Trophoblast cell (in vitro differentiated cells and primary cell): ENCODE measurements at places on chromosomes 11 and 22.
A peak's percentile ranks its signal among the peaks of the same experiment; 100 is the strongest.

- peak; percentile 9 for DNase-seq
These were observed 16.9 kb downstream of the TSPAN4 start for GRCh38 chr11:859394-860131.

GRCh38 chr22:24422102-24422665 is 5.2 kb upstream of the ADORA2A start:
- DNase-seq = no peak

GRCh38 chr11:87926250-87926970 is 248.8 kb downstream of the RAB38 start:
- no peak for DNase-seq

GRCh38 chr22:31800065-31800464 is 46.2 kb downstream of the DEPDC5 start:
- DNase-seq = peak; percentile 96

GRCh38 chr11:13261591-13262061 is 16.0 kb upstream of the BMAL1 start:
- no peak for DNase-seq

DNA sequence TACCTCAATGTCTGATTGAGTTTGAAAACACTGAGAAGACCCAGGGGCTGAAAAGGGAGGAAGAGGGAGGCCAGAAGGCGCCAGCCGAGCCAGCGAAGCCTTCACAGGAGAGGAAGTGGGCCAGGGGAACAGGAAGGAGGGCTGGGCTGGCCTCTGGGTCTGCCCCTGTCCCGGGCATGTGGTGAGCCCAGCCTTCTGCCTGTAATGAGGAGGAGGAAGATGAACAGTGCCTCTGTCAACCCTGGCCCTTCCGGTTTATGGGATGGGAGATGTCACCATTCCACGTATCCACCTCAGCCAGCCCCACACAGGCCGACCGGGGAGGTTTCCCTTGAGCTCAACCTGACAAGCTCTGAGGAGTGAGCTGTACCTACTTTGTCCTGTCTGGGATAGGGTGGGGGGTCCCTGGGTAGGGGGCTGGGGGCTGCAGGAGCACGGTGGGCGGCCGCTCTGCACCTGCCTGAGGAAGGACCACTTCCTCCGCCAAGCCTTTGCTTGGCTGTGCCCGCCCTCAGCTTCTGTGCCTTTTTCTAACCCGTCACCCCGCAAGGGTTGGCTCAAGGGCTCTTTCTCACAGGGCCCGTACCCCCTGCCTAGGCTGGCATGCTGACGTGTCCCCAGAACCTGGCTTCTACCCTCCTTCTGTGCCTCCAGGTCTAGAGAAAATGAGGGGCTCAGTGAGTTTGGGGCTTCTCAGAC is 2.0 kb downstream of the PARVG start:
- DNase-seq = no peak

GRCh38 chr11:44445500-44446365 is 119.7 kb upstream of the CD82 start:
- DNase-seq = no peak

- DNase-seq = peak; percentile 46
These were observed 381.7 kb downstream of the TENM4 start for GRCh38 chr11:79059141-79059540.

- no peak for DNase-seq
These were observed 32.6 kb upstream of the TOLLIP start for GRCh38 chr11:1341928-1342524.

- no peak for DNase-seq
These were observed 2.5 kb downstream of the KCNJ4 start for GRCh38 chr22:38452373-38453065.

DNA sequence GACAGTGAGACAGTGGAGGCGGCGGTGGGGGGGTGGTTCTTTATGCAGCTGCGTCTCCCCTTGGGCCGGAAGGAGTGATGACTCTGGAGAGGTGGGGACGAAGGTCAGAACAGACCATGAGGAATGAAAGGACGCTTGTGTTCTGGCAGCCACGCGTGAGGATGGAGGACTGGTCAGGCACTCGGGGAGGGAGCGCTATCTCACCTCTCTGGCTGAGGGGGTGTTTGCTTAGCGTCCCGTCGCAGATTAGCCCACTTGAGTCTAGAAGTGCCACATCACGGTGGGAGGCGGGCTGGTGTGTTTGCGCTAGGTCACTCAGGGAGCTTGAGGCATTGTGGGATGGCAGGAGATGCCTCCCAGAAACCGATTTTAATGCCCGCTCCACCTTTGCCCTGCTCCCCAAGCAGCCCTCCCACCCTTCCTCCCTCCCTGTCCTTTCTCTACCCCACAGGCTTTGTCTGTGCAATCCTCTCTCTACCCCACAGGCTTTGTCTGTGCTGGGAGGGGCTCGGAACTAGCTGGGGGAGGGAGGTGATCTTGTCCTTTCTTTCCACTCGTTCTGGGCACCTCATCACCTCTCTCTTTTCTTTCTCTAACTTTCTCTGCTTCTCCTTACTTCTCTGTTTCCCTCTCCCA is 97.8 kb downstream of the PKNOX2 start:
- DNase-seq = no peak

DNA sequence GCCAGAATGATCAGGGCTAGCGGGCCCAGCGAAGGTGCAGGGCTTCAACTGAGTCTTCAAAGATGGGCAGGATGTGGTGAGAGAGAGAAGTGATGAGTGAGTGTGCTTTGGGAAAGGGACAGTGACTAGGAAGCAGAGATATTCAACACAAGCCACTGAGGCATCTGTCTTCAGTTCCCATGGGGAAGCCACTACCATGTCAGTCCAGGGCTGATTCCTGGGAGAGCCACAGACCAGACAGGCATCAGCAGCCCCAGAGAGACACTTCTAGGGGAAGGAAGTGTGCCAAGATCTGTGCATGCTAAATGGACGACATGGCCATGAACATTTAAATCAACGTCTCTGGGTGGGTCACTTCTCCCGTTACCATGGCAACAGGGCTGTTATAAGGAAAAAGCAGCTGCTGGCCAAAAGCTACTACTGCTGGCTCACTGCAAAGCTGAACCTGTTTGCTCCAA is 28.5 kb downstream of the P4HA3 start:
- DNase-seq = no peak

DNA sequence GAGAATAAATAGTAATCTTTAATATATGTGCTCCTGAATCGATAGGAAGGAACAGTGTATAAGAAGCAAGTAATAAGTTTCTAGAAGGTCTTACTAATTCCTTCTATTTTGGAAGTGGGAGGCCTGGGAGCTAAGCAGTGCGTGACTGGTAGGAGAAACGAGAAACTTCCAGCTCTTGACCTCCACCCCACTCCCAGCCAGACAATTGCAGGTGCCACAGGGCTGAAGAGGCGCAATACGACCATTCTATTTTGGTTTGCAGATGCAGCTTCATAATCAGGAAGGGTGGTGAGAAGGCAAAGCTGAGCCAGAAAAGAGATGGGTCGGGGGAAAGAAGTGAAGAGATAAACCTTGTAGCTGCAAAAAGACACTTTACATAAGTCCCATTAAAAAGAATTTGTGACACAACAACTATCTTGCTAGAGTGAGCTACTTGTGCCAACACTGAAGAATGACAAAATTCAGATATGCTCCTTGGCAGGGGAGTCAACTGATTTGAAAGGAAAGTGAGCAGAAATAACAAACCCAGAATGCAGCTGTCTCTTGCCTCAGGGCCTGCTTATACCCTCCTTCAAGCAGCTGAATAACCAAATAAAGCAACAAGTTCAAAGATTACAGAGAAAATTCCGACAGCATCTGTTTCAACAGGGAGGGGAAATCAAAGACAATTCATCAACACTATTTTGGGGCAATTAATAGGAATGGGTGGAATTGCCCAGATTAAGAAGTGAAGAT is 35.1 kb downstream of the GRIA4 start:
- DNase-seq = no peak

DNA sequence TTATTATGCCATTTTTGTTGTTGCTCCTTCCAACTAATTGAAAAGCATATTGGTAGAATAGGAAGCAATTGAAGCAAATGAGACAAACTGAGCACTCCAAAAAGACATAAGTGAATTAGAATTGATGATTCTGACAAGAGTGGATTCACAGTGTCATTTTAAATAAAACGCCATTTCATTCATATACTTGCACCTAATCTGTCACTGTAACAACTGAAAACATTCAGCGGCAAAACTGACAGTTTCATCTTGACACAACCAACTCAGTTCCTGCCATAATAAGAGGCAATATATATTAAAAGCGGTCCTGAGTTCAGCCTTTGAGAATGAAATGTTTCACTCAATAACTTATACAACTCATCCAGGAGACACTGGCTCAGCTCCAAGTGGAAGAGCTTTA is 306.8 kb downstream of the CNTN5 start:
- no peak for DNase-seq

DNA sequence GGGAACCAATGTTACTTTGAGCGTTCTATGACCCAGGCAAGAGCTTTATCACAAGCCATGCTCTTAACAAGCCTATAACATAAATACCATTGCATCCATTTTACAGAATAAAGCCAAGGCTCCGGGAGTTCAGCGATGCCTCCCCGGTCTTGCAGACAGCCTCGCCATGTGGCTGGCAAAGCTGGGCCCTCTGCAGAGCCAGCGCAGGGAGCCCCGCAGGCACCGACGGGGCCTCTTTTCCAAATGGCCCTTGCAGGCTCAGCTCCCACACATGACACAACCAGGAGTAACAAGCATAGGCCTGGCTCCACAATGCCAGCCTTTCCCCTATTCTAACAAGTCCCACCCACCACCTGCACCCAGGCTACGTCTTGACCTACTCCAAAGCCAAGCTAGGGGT is 72.2 kb upstream of the TSPAN18 start:
- no peak for DNase-seq

DNA sequence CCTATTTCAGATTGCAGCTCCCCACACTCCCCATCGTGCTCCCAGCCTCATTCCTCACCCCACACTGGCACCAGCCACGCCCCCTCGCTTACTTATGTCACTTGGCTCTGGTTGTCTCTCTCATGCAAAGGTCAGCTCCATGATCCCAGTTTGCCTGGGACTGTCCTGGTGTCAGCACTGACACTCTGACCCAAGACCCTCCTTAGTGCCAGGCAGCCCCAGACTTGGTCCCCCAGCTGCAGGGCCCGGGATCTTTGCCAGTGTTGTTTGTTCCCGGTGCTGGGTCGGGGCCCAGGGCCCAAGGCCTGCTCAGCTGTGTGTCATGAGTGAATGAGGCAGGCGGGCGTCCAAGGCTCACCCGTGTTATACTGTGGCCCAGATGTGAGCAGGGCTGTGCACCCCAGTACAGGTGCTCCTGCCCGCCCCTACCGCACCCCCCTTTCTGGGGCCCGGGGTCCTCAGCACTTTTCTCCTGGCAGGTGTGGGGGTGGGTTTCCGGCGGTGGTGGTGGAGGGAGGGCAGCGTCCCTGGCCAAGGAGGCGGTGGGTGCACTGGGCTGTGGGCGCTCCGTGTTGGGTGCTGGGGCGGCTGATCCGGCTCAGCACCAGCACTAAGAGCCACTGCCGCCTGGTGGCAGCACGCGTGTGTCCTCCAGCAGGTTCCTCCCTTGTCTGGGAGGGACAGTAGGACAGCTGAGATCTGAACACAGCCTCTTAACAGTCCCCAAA is 19.5 kb downstream of the IL17REL start:
- DNase-seq = peak; percentile 26

DNA sequence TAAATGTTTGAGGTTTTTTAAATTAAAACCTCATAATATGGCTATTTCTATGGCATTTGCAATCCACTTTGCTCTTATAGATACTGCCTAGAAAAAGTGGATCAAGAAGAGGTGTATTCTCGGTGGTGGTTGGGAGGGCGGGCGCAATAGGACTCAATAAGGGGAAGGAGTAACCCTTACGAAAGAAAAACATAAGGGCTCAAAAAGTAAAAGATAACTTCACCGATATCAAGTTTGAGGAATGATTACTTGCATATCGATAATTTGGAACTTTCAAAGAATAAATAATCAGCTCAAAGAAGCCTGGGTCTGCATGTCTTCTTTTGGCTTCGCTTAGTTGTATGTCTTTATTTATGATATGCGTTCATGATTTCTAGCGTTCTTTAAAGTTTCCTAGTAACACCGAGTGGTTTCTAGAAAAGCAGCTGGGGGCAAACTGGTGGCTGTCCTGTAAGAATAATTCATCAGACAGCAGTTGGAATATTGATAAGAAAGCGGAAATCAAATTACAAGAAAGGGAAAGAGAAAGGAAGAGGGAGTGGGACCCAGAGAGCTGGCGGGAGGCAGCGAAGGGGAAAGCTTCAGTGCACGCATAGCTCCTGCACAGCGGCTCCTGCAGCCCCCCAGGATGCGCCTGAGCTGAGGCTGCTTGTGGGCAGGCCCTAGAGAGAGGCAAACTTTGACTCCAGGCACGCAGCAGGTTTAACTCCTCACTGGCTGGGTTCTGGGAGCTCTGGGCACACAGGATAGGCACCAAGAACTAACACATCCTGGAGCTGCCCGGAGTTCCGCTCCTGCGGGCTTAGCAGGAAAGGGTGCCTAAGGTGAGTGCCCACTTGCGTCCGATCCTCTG is 9.1 kb upstream of the FLI1 start:
- DNase-seq = no peak

DNA sequence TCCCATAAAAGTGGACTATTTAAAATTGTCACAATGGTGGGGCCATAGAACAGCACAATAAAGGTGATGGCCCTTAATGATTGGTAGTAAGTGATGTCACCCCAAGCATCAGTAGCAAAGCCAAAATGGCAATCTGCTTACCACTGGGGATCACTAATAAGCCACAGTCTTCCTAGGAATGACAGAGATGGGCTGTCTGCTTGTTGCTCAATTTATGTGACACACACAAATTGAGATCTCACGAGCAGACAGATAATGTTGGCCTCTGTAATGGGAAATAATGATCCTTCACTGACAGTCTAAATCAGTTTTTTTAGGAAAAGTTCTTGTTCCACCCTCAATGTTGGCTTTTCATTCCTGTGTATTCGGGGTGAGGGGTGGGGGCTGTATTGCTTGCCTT is 515.1 kb downstream of the BRD1 start:
- DNase-seq = no peak

DNA sequence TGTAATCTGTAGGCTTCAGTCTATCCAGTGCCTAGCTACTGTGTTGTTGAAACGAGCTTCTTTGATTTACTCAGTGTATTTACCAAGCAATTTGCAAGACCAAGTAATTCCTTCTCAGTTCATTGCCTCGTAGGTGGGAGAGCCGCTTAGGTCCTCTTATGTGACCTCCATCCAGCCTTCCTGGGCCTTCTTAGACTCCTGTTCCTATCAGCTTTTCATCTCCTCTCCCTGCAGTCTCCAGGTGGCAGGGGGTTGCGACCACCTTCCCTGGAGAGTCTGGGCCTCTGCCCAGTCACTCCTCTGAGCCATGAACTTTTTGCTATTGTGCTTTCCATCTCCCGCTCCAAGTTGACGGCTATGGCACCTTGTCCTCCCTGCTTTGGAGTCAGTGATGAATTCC is 251.8 kb downstream of the KIRREL3 start:
- no peak for DNase-seq

GRCh38 chr11:2551131-2551530 is 106.3 kb downstream of the KCNQ1 start:
- DNase-seq = no peak
